ENCODE measurements at places on chromosomes 16 and 17.

DNA sequence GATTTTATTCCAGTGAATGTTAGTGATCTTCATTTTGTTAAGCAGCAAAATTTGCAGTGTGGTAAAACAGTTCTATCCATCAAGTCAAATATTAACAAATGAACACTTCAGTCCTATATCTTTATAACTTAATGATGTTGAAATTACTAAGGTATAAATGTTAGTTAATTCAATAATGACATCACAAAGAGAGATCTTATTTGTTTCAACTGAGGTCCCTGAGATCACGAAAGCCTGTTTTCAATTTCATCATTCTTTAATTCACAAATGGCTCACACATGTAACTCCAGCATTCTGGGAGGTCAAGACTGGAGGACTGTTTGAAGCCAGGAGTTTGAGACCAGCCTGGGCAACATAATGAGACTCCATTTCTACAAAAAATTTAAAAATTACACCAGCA is 13.9 kb downstream of the SMURF2 start:
- DNase-seq, result no peak

DNA sequence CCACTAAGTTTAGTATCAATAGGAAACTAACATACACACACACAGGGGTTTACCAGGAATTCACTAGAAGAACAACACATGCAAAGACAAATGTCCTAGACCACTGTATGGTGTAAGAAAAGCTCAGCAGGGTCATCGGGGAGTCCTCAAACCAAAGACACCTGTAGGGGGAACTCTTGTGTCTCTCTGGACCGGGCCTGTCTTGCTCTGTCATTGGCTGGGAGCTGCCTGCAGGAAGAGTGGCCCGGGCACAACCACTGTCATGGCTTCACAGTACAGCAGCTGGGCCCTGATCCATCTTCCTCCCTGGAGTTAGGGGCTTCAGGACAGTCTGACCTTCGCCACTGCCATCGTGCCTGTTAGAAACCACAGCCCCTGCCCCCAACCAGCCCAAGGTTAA is 263.6 kb upstream of the DYNLRB2 start:
- DNase-seq, result no peak

DNA sequence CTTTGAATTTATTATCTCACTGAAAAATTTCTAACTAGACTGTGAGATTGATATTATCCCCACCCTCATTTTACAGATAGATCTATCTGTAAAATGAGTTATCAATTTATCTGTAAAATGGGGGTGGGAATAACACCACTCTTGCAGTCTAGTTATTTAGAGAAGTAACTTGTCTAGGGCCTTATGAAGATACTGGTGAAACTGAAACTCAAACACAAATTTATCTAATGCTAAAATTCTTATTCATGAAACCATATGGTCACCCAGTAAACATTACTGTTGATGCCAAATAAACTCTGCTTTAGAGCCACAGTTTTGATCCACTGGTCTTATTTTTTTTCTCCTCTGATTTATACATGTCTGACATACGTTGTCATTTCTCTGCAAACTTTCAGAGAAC is 52.1 kb upstream of the SMIM36 start:
- no peak for DNase-seq

- no peak for DNase-seq
Measured at GRCh38 chr17:36657763-36658490, 56.5 kb downstream of the MRM1 start.

Data from activated naive CD8-positive, alpha-beta T cell treated with anti-CD3 and anti-CD28 coated beads, Interleukin-2, amount 50 U/mL, for 16 hours (primary cell).